ENCODE measurements at places on chromosomes 7 and 10.

- DNase-seq, result no peak
Observed at GRCh38 chr7:81120803-81121202, 202.0 kb upstream of the SEMA3C start.

DNA sequence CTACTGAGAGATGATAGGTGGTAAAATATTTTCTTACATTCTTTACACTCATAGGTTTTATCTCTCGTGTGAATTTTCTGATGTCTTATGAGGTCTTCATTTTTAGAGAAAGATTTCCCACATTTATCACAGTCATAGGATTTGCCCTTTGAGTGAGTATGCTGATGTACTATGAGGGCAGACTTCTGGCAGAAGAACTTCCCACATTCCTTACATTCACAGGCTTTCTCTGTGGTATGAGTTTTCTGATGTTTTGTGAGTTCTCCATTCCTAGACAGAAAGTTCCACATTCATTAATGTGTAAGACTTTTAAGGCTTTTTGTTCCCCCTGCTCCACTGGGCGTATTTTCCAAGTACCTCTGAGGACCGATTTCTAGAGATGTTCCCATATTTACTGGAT, 23.5 kb downstream of the ZNF25 start:
- no peak for DNase-seq

- DNase-seq, result no peak
Observed at GRCh38 chr7:55108401-55108800, 89.6 kb downstream of the EGFR start.

GRCh38 chr10:47438857-47439474, 44.9 kb downstream of the ANXA8 start:
- DNase-seq, result peak; percentile 33

DNA sequence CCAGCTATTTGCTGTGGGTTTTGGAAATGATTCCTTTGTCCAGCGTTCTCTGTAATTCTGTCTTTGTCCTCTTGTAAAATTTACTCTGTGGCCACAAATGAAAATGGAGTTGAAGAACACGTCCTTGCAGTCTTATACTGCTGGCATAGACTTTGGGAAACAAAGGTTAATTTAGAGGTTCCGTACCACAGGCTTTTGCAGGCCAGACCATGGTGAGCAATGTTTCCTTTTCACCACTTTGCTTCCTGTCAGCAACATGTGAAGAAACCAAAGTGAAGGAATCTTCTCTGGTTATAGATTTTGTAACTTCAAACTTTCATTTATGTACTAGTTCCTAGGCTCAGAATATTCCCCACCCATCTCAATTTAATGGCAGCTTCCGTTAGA, 488.5 kb downstream of the MDFIC start:
- DNase-seq, result no peak

GRCh38 chr7:98903246-98903645, 24.9 kb downstream of the TRRAP start:
- no peak for DNase-seq
